ENCODE measurements at places on chromosomes 4 and X. TPM values are rescaled to one million over a fixed set of nuclear protein-coding genes. Genes with fewer than 3 reads are reported as not detected.

The TLR6 gene
- 2.5 TPM for total RNA-seq

The RELL1 gene
- 17.4 TPM for total RNA-seq

The PAGE2 gene
- not detected for total RNA-seq

The PCDH10 gene
- 11.0 TPM for total RNA-seq

The CAPN6 gene
- not detected for total RNA-seq

The RPA4 gene
- 0.24 TPM for total RNA-seq

The SPATA18 gene
- 11.9 TPM for total RNA-seq

The BEX5 gene
- total RNA-seq, result not detected

The ADH1A gene
- not detected for total RNA-seq

The OTC gene
- total RNA-seq, result not detected

The UBQLN2 gene
- total RNA-seq, result 42.6 TPM

The ENPP6 gene
- total RNA-seq, result not detected

The ABCB7 gene
- 18.7 TPM for total RNA-seq

The GABRG1 gene
- total RNA-seq, result not detected

Data from osteocyte (in vitro differentiated cells).